Nucleus accumbens (tissue), 56 donors: ENCODE measurements at places on chromosomes 5 and 9.

DNA sequence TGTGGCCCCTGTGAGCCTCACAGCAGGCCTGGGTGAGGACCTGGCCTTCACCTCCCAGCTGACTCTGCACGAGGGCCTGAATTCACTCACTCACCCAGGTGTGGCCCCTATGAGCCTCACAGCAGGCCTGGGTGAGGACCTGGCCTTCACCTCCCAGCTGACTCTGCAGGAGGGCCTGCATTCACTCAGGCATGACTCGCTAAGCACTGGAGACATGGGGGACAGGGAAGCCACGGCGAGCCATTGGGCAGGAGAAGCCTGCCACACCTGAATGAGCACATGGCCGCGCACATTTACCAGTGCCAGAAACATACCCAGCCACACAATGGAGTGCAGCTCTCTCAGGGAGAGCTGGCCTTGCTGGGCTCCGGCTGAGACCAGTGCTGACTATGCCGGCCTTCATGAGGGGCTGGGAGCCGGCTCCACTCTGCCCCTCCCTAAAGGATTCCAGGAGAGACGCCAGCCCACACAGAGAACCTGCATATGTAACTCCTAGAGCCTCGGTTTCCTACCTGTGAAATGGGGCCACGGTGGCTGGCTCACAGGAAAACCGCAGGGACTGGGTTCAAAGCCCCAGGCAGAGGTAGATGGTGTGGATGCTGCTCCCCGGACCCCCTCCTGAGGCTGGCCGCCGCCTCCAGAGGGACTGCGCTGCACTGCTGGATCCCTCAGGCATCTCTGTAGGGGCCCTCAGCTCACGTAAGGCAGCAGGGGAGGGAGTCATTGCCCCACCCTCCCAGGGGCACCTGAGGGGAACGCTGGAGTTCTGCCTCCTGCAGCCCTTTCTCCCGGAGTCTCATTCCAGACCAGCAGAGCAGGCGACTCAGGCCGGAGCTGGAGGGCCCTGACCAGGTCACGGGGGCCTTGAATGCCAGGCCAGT is 7.2 kb downstream of the ADAMTS2 start:
- no peak for DNase-seq

DNA sequence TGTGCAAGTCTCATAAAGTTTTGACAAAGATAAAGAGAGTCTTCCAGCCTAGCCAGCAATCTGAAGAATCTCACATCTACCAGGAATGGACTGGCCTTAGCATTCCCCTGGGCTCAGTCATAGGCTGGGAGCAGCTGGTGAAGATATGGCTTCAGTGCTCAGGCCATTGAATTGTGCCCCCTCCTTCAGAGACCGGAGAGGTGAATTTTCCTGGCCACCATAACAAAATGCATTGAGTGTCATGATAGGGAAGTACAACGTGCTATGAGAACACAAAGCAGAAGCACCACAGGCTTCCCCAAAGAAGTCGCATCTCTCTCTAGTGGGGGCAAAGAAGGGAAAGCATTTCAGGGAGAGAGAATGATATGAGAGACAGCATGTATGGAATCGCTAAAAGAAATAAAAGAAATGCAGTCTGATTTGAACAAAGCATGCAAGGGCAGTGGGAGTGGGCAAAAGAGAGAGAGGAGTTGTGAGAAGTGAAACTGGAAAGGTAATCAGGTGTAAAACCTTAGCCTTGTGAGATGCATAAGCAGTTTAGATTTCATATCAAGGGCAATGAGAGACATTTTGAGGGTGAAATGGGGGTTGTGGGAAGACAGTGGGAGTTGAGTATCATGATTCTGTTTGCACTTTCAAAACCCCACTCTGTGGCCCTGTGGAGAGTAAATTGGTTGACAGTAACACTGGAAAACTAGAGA is 57.1 kb upstream of the NMUR2 start:
- DNase-seq, result no peak

GRCh38 chr9:112618385-112619009 is 99.4 kb downstream of the INIP start:
- no peak for DNase-seq

DNA sequence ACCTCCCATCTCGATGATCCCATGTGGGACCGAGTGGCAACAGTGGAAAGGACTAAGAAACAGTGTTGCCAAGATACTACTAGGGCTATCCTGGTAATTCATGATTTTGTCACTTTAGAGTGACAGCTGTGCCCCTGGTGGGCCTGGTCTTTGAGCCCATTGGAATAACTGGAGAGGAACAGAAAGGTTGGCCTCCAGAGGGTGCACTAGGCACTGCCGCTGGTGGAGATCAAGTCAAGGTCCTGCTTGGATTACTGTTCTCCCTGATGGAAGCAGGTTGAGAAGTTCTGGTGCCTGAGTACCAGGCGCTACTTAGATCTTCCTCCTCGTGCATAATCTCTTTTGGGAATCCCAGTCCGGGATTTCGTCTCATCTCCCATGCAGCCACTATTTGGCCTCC is 129.6 kb downstream of the SEC61B start:
- DNase-seq, result no peak

DNA sequence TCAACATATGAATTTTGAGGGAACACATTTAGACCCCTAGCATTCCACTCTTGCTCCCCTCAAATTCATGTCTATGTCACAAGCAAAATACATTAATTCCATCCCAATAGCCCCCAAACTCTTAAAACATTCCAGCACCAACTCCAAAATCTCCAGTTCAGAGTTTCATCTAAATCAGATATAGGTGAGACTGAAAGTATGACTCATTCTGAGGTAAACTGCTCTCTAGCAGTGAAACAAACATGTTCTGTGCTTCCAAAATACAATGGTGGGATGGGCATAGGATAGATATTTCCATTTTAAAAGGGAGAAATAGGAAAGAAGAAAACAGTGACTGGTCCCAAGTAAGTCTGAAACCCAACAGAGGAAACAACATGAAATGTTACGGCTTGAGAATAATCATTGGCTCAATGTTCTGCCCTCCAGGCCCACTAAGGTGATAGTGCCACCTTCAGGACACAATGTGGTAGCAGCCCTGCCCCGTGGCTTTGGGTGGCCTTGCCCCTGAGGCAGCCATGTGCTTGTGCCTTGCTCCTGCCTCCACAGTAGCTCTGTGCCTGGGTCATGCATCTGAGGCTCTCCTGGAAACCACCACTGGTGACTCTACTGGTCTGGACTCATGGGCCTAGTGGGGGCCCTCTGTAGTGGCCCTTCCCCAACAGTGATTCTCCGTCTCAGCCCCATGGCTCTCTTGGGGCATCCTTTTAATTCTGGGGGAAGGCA is 36.4 kb upstream of the IPPK start:
- no peak for DNase-seq

GRCh38 chr9:86821006-86821845 is 126.1 kb downstream of the GAS1 start:
- DNase-seq, result no peak

DNA sequence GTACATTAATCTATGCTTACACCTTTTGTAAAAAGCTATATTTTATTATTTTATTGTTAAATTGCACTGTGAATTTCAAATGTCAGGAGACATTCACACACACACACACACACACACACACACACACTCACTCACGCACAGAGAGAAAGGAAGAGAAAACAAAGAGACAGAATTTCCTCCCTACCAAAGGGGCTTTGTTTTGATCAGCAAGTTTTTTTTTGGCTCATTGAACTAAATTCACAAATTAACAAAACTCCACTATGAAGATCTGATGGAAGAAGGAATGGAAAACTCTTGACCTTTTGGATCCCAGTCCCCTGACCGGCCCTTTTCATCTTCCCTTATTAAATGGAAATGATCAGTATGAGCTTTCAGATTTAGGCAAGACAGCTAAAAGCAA is 161.2 kb downstream of the PDE4D start:
- DNase-seq, result no peak

DNA sequence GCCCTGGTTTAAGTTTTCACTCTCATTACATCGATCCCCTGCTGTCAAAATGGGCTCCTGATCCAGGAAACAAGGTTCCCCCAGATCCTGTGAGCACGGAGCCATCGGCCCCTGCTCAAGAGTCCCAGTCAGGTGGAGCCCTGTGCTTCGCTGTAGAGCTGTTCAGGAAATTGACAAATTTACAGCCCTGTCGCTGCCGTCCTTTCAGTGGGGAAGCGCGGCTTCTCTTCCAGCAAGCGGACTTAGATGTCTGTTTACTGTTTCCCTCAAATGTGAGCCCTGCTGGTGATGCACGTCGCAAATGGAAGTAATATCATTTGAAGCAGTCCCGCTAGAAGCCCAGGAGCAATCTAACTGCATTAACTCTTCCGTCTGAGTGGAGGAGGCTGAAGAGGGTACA is 760.9 kb upstream of the WWC1 start:
- no peak for DNase-seq

GRCh38 chr9:34079181-34079580 is 30.5 kb upstream of the UBAP2 start:
- no peak for DNase-seq

- no peak for DNase-seq
Observed at GRCh38 chr9:2531481-2531880, 90.1 kb upstream of the VLDLR start.

DNA sequence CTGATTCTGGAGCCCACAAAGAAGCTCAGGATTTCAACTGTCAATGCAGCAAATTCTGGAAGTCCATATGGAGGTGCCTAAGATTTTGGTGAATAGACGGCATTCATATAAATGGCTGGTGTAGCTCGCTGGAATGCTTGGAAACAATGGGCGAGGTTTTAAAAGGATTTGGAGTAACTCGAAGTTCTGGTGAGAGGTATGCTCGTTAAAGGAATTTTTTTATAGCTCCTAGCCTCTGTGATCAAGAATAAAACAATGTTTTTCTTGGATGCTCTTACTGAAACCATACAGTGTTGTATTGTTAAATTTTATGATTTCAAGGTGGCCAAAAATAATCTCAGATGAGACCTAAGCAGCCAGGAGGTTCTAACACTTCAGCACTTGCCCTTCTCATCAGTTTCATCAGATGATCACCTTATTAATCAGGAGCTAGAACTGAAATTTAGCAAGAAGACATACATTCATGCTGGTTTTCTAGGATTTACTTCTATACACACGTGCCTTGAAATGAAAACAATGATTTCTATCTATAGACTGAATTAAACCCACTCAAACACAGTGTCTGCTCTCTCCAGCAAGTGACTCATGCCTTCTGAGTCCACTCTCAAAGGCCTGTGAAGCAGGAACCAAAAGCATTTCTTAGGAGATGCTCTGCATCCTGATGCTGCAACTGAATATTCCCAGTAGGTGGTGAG is 79.2 kb downstream of the OTULIN start:
- DNase-seq, result no peak

DNA sequence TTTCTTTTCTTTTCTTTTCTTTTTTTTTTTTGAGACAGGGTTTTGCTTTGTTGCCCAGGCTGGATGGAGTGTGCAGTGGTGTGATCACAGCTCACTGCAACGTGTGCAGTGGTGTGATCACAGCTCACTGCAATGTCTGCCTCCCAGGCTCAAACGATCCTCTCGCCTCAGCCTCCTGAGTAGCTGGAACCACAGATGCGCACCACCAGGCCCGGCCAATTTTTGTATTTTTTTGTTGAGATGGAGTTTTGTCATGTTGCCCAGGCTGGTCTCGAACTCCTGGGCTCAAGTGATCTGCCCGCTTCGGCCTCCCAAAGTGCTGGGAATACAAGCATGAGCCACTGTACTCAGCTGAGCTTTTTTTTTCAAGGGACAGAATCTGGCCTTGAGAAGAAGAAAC is 36.8 kb upstream of the TJP2 start:
- DNase-seq, result no peak

DNA sequence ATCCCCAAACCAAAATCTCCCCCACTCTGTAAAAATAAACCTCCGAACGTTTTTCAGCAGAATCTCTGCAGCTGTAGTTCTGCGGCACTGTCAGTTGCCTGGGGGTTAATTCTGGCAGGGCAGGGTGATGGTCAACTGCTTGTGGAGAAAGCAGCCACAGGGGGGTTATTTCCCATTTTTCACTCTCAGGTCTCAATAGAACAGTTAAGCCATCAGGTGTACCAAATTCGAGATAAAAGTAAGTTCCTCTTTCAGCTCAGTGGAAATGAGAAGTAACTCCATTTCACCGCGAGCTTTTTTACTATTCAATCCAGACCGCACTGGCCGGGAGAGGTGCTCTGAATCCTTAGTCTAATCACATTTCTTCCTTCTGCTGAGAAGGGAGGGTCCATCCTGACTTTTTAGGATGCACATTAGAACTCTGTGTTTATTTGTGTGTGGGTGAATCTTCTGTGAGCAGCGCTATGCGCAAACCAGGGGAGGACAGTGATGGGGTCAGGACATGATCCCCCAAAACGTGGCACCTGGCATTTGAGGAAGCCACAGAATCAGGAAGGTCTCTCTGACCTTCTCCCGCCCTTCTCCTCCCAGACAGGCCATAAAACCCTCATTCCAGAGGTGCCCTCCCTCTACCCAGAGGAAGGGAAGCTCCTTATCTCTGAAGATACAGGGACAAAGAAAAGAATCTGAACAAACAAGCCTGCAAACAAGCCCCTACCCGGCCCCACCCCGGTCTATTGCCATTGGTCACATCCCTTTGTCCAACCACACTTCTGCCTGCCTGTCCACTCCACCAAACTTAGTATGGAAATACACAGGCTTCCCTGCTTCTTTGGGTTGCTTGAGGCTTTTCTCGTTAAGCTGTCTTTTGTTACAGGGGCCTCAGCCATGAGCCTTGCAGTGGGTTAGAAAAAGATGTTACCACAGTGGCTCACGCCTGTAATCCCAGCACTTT is 229.0 kb downstream of the ROR2 start:
- DNase-seq, result no peak

DNA sequence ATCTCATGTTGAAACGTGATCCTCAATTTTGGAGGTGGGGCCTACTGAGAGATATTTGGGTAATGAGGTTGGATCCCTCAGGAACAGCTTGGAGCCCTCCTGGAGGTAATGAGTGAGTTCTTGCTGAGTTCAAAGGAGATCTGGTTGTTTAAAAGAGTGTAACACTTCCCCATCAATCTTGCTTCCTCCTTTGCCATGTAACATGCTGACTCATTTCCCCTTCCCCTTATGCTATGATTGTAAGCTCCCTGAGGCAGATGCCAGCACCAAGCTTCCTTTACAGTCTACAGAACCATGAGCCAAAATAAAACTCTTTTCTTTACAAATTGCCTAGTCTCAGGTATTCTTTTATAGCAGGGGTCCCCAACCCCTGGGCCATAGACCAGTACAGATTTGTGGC is 352.3 kb downstream of the SLCO4C1 start:
- no peak for DNase-seq

DNA sequence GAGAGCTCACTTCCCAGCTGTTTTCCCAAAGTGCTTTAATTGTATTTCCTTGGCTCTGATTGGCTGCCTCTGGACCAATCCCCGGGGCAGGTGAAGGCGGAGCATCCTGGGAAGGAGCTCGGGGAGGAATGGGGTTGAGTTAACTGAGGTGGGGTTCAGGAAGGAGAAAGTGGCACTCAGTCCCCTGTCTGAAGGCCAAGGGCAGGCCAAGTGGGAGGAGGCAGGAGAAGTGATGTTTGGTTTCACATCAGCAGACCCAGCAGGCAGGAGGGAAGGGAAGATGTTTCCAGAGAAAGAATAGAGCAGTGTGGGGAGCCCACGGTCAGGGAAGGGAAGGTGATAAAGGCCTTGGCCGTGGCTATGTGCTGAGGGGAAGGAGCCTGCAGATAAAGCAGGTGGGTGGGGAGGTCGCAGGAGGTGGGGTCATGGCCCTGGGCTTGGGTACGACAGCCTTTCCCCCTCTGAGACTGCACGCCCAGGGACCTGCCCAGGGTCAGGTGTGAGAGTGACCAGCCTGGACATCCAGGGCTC is 3.1 kb downstream of the TSPAN17 start:
- no peak for DNase-seq
